ENCODE measurements at places on chromosomes 3 and 15.
A peak's percentile ranks its signal among the peaks of the same experiment; 100 is the strongest.

- H3K36me3 ChIP-seq: peaks cover 5% of the 10 kb centered on the region
- no peak overlapping the region for H3K27ac ChIP-seq
- no peaks in the 10 kb centered on the region for H3K27me3 ChIP-seq
These were observed 18.8 kb downstream of the STAG1 start for GRCh38 chr3:136733317-136733833.

DNA sequence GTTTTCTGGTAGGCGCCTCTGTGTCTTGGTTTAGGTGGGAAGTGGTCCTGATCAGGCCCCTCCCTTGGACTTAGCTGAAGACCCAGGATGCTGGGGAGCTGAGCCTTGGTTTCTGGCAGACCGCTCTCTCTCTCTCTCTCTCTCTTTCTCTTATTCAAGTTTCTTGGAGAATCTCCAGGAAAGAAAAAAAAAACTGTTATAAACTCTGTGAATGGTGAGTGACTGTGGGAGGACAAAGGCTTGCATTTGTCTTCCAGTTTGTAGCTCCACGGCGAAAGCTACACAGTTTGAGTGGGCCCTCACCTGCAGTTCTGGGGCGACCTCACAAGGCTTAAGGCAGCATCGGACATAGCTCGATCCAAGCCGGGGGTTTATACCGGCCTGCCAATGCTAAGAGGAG is 7.5 kb downstream of the DET1 start:
- H3K4me3 ChIP-seq: no peak overlapping the region
- no peak for DNase-seq
- H3K27ac ChIP-seq: no peak overlapping the region

GRCh38 chr3:150495563-150496168 is 50.6 kb downstream of the SERP1 start:
- peaks cover 6% of the 10 kb centered on the region for H3K4me1 ChIP-seq
- no peaks in the 10 kb centered on the region for H3K36me3 ChIP-seq
- DNase-seq: peak; percentile 50
- no peak overlapping the region for H3K27ac ChIP-seq
- H3K4me3 ChIP-seq: no peak overlapping the region
- no peaks in the 10 kb centered on the region for H3K27me3 ChIP-seq

GRCh38 chr3:141846050-141846433 is 30.4 kb upstream of the ATP1B3 start:
- H3K4me3 ChIP-seq: no peak overlapping the region
- H3K27ac ChIP-seq: no peak overlapping the region
- DNase-seq: no peak
- no peaks in the 10 kb centered on the region for H3K4me1 ChIP-seq

DNA sequence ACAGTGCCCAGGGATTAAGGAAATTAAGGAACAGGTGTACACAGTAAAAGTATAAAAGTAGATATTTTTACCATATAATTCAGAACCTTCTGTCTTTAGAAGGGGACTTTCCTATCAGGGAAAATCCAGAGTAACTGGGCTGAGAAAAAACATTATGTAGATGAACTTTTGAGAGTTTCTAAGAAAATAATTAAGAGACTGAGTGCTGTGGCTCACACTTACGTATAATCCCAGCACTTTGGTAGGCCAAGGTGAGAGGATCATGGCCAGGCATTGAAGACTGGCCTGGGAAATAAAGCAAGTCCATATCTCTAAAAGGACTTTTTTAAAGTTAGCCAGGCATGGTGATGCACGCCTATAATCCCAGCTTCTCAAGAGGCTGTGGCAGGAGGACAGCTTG is 1021.8 kb downstream of the FHIT start:
- no peaks in the 10 kb centered on the region for H3K36me3 ChIP-seq
- no peaks in the 10 kb centered on the region for H3K4me1 ChIP-seq
- DNase-seq: no peak
- H3K27ac ChIP-seq: no peak overlapping the region

- no peak overlapping the region for H3K4me3 ChIP-seq
- H3K36me3 ChIP-seq: peaks cover 17% of the 10 kb centered on the region
- H3K27me3 ChIP-seq: no peaks in the 10 kb centered on the region
- H3K27ac ChIP-seq: peak overlapping the region; percentile 76
- DNase-seq: no peak
These were observed 2.6 kb upstream of the ACKR4 start for GRCh38 chr3:132594498-132594897.

- no peak overlapping the region for H3K27ac ChIP-seq
- DNase-seq: no peak
- no peaks in the 10 kb centered on the region for H3K27me3 ChIP-seq
These were observed 23.3 kb downstream of the STAG1 start for GRCh38 chr3:136728918-136729317.

GRCh38 chr3:175951047-175951694 is 1092.0 kb downstream of the NAALADL2 start:
- H3K36me3 ChIP-seq: no peaks in the 10 kb centered on the region
- H3K4me1 ChIP-seq: no peaks in the 10 kb centered on the region
- H3K27me3 ChIP-seq: no peaks in the 10 kb centered on the region
- no peak overlapping the region for H3K4me3 ChIP-seq
- H3K27ac ChIP-seq: no peak overlapping the region
- no peak for DNase-seq

- H3K27ac ChIP-seq: no peak overlapping the region
- H3K36me3 ChIP-seq: no peaks in the 10 kb centered on the region
- 0 out of 2 replicates have a peak, but pooled peaks cover 7% of the 10 kb centered on the region for H3K4me1 ChIP-seq
- DNase-seq: no peak
- peak overlapping the region; percentile 33 for H3K4me3 ChIP-seq
- no peaks in the 10 kb centered on the region for H3K27me3 ChIP-seq
These were observed 2.2 kb downstream of the LRCH3 start for GRCh38 chr3:197793247-197793646.

DNA sequence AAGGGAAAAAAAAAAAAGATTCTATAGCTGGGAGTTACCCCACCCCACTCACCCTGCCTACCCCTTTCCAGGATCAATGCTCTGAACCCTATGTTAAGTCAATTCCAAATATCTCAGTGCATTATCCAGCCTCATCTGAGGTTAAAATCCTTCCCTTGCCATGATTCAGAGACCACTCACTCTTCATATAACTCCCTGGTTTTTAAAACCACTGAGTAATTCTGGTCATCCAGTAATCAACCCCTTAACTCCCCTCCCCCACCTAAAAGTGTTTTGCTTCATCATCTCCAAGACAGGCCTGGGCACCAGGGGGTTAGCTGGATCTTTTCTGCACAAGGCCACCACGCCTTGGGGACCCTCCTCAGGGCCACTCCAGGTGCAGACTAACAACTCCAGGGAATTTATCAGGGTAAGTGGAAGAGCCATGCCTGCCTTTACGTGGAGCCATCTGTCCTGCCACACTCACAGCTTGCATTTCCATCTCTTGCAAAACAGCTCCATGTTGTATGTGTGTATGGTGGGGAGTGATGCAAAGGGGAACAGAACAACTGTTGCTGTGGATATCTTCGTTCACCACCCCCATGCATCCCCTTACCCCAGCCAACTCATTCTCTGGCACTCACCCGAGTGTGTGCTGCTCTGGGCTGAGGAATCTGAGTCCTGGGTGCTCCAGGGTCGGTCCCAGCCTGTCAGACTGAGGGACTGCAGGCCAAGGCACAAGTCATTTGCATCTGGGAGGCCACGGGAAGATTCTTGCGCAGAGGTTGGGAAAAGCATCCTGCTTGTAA is 30.7 kb upstream of the RPS17 start:
- 0 out of 2 replicates have a peak, but pooled peaks cover 9% of the 10 kb centered on the region for H3K4me1 ChIP-seq
- H3K27me3 ChIP-seq: no peaks in the 10 kb centered on the region
- H3K4me3 ChIP-seq: peak overlapping the region; percentile 41

GRCh38 chr3:100746092-100746491 is 36.8 kb downstream of the TFG start:
- no peak overlapping the region for H3K4me3 ChIP-seq
- peaks cover 97% of the 10 kb centered on the region for H3K36me3 ChIP-seq

DNA sequence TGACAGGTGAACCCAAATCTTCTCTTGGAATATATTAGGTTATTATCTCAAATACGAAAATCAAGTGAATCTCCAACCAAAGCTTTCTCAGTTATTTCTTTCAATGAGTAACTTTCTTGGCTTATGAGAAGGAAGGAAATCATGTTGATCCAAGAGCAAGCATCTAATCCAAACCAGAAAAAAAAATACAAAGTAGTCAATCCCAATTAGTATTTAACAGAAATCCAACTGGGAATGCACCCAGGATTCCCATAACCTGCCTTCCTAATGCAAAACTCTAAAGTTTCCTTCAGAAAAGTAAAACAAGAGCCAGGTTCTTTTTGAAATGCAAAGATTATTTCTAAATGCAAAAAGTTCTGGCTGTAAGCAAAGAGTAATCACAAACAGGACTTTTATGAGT is 289.3 kb downstream of the SHOX2 start:
- no peak for DNase-seq
- H3K4me1 ChIP-seq: no peaks in the 10 kb centered on the region
- H3K27ac ChIP-seq: peak overlapping the region; percentile 8
- H3K4me3 ChIP-seq: no peak overlapping the region
- H3K27me3 ChIP-seq: no peaks in the 10 kb centered on the region
- H3K36me3 ChIP-seq: no peaks in the 10 kb centered on the region

DNA sequence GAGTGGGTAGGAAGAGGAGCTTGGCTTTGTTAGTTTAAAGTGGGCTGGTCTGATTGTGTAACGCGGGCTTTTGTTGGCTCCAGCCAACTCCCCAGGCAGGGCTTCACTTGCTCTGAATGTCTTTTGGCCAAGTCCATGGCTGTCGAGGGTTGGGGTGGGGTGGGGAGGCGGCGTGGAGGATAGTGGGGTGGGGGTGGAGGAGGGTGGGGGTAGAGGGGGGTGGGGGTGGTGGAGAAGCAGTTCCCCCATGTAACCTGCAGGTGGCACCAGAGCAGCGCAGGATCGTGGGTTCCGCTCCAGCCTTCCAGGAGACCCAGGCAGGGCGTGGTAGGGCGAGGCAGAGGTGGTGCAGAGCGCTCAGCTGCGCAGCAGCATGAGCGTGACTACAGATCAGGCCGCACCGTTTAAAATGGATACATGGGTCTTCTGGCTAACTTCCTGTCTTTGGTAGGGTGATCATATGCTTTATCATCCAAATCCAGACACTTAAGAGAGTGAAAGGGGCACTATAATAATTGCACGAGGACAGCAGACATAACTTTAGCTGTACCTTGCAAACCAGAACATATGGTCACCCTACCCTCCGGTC is 28.3 kb downstream of the GOLGA6A start:
- peaks cover 18% of the 10 kb centered on the region for H3K4me1 ChIP-seq
- no peak overlapping the region for H3K27ac ChIP-seq
- peak; percentile 94 for DNase-seq
- H3K36me3 ChIP-seq: no peaks in the 10 kb centered on the region
- H3K4me3 ChIP-seq: peak overlapping the region; percentile 8

- H3K4me3 ChIP-seq: no peak overlapping the region
- H3K27me3 ChIP-seq: no peaks in the 10 kb centered on the region
- peak overlapping the region; percentile 89 for H3K27ac ChIP-seq
- no peaks in the 10 kb centered on the region for H3K36me3 ChIP-seq
- DNase-seq: no peak
These were observed 14.0 kb upstream of the UACA start for GRCh38 chr15:70777170-70777926.

DNA sequence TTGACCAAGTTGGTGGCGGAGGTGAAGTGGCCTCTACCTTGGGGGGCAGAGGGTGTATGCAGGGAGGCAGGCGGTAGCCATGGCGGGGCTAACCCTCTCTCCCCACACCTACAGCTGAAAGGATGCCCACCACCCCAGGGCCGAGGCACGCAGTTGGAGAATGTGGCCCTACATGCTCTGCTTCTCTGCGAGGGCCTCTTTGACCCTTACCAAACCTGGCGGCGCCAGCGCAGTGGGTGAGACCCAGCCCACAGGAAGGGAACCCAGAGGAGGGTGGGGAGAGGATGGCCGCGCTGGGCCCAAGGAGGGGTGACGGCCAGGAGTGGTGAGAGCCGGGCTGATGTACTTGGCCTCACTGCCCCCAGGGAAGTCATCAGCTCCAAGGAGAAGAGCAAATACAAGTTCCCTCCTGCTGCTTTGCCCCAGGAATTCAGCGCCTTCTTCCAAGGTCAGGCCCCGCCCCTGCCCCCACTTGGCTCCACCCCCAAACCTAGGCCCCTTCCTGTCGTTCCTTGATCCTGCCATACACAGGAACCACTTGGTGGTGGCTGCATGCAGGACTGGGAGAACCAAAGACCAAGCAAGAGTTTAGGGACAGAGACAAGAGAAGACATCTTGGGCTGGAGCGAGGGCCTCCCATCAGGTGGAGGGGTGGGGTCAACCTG is 9.8 kb downstream of the NBEAL2 start:
- H3K27me3 ChIP-seq: no peaks in the 10 kb centered on the region
- H3K4me3 ChIP-seq: no peak overlapping the region
- no peak for DNase-seq
- no peaks in the 10 kb centered on the region for H3K36me3 ChIP-seq
- no peaks in the 10 kb centered on the region for H3K4me1 ChIP-seq
- H3K27ac ChIP-seq: no peak overlapping the region

DNA sequence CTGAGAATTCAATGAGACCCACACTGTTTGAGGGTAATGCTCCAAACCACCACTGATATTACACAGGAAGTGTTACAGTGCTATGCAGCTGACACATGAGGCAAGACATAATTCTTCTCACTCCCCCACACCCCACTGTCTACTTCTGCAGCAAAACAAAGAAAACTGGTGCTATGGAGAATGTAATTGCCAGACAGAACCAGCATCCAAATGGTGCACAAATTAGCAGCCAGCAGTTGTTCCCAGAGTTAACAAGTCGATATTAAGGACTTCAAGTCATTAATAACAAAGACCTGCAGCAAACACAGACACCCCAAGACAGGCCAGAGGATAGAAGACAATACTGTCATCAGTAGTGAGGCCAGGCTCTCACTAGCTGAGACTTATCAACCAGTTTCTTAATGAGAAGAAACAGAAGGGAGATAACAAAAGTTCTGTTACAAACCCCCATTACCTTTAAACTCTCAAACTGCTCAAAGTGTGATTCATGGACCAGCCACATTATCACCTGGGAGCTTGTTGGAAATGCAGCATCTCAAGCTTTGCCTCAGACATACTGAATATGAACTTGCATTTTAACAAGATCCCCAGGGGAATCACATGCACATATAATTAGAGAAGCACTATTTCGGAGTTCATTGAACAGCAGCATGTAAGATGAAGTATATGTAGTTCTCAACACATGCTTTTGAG is 58.7 kb upstream of the FNDC3B start:
- no peak overlapping the region for H3K27ac ChIP-seq
- no peaks in the 10 kb centered on the region for H3K4me1 ChIP-seq
- no peaks in the 10 kb centered on the region for H3K27me3 ChIP-seq
- no peaks in the 10 kb centered on the region for H3K36me3 ChIP-seq
- no peak overlapping the region for H3K4me3 ChIP-seq

GRCh38 chr3:15453501-15453900 is 26.1 kb downstream of the EAF1 start:
- H3K4me1 ChIP-seq: no peaks in the 10 kb centered on the region
- no peak overlapping the region for H3K4me3 ChIP-seq
- no peak overlapping the region for H3K27ac ChIP-seq
- DNase-seq: no peak
- H3K27me3 ChIP-seq: no peaks in the 10 kb centered on the region
- no peaks in the 10 kb centered on the region for H3K36me3 ChIP-seq

DNA sequence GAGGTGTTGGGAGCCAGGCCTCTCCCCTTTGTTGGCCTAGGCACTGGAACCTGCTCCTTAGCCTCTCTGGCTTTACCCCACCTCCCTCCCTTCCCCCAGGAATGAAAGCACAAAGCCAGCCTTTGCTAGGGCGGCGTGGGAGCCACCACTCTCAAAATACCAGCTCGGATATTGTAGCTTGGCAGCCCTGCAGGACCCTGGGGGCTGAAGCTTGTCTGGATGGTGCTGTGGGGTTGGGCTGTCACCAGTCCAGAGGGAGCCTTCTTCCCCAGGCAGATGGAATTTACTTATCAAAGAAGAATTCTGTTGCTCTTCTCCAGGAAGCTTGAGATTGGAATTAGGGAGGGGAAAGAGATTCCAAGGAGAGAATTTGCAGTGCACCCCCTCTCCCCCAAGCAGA is 14.9 kb upstream of the GRM2 start:
- no peaks in the 10 kb centered on the region for H3K4me1 ChIP-seq
- no peaks in the 10 kb centered on the region for H3K27me3 ChIP-seq
- no peak overlapping the region for H3K4me3 ChIP-seq
- DNase-seq: no peak
- no peak overlapping the region for H3K27ac ChIP-seq

Measured in SK-N-SH (cell line).